T-helper 17 cell (primary cell): ENCODE measurements at places on chromosomes 3 and 15. TPM values are rescaled to one million over a fixed set of nuclear protein-coding genes. Genes with fewer than 3 reads are reported as not detected.

DNA sequence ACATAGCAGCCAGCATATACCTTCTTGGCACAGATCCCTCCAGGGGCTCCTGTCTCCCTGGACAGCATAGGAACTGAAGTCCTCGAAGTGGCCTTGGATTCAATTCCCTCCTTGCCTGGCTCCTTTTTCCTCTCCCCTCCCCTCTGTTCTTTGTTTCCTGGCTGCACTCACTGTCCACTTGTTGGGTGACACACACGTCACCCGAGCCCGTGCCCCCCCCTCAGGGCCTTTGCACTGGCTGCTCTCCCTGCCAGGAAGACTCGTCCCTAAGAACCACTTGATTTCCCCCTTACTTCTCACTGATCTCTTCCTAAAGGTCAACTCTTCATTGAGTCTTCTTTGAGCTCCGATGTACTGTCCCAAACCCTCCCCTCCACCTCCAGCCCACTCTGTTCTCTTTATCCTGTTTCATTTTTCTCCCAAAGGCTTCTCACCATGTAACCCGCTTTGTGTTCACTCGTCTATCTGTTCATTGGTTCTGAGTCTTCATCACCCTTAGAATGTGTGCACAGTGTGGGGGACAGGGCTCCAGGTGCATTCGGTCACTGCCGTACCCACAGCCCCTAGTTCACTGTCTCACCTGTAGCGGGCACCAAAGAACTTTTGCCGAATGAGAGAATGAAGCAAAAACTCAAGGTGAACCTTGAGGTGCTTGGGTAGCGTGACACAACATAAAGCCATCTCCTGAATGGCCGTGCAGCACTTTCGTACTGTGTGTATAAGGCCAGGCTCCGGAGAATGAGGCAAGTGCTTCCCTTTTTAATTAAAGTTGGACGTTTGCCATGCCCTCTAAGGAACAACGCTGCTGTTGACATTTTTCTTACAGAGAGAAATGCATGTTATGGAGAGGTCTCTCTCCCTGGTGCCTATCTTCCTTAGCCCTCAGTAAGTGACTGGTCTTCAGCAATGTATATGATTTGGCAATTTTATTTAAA is 74.0 kb downstream of the CHRNA7 start:
- H3K36me3 ChIP-seq, result no peaks in the 10 kb centered on the region
- H3K27me3 ChIP-seq, result peaks cover 52% of the 10 kb centered on the region
- H3K4me3 ChIP-seq, result no peak overlapping the region

GRCh38 chr15:31195871-31196270 is 94.3 kb upstream of the TRPM1 start:
- H3K4me1 ChIP-seq, result peaks cover 15% of the 10 kb centered on the region
- no peak for DNase-seq
- H3K27ac ChIP-seq, result no peak overlapping the region
- H3K27me3 ChIP-seq, result no peaks in the 10 kb centered on the region
- no peaks in the 10 kb centered on the region for H3K36me3 ChIP-seq

DNA sequence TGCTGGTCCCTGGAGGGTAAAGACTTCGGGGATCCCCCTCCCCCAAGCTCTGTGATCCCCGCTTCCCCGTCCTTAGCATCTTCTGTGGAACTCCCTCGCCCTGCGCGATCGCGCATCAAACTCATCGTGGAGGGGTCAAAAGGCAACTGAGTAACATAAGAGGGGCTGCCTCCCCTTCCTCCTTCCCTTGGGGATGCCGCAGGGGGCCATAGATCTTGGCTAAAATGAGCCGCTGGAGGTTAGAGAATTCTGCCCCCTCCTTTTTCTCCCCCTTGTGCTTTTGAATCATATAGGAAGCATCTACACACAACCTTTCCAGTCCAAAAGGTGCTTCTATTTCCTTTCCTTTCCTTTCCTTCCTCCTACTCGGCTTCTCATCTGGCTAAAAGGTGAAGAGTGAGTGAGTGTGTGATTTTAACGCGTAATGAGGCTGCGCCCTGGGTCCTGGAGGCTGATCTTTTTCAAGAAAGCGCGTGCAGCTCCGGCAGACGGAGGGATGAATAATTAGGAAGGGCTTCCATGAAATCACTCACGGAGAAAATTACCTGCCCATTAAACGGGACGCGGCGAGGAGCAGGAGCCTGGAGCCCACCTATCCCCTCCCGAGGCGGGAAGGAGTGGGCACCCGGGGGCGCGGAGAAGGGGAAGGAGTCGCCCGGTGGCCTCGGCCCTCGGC is 831 bp upstream of the ROBO2 start:
- H3K36me3 ChIP-seq, result no peaks in the 10 kb centered on the region
- H3K27ac ChIP-seq, result no peak overlapping the region
- H3K4me1 ChIP-seq, result no peaks in the 10 kb centered on the region
- H3K27me3 ChIP-seq, result peaks cover 17% of the 10 kb centered on the region

- no peak overlapping the region for H3K4me3 ChIP-seq
- H3K27ac ChIP-seq, result no peak overlapping the region
- H3K36me3 ChIP-seq, result peaks cover 4% of the 10 kb centered on the region
- H3K27me3 ChIP-seq, result no peaks in the 10 kb centered on the region
Measured at GRCh38 chr15:41013691-41014414, 60.6 kb downstream of the CHAC1 start.

DNA sequence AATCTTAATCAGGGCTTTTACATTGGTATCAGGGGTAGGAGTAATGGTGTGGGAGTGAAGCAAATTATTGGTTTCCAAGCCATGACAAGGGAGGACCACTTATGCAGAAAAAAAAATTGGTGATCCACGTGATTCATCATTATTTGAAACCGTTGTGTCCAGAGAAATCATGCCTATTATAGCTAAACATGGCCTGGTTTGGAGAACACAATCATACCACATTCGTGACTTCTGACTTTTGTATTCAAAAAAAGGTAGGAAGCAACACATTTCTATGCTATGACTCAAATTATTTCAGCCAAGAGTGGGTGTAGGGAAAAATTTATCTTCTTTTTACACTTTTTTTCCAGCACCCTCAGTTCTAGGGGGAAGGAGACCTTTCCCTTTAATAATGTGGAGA is 924.3 kb upstream of the GBE1 start:
- H3K27ac ChIP-seq, result no peak overlapping the region
- no peaks in the 10 kb centered on the region for H3K36me3 ChIP-seq

GRCh38 chr15:52738311-52738710 is 51.8 kb downstream of the ONECUT1 start:
- H3K4me1 ChIP-seq, result peaks cover 3% of the 10 kb centered on the region
- no peaks in the 10 kb centered on the region for H3K27me3 ChIP-seq
- H3K36me3 ChIP-seq, result peaks cover 9% of the 10 kb centered on the region

DNA sequence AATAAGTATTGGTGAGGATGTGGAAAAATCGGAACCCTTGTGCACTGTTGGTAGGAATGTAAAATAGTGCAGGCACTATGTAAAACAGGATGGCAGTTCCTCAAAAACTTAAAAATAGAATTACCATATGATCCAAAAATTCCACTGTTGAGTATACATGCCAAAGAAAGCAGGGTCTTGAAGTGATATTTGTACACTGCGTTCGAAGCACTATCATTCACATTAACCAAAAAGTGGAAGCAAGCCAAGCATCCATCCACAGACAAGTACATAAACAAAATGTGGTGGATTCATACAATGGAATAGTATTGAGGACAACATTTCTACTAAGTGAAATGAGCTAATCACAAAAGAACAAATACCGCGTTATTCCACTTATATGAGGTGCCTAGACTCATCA is 200.7 kb downstream of the TJP1 start:
- no peaks in the 10 kb centered on the region for H3K4me1 ChIP-seq
- no peak overlapping the region for H3K4me3 ChIP-seq
- H3K27me3 ChIP-seq, result peaks cover 15% of the 10 kb centered on the region
- no peak for DNase-seq
- H3K27ac ChIP-seq, result no peak overlapping the region

Gene TIGIT
- 13.3 TPM for total RNA-seq

Gene EOMES
- 0.55 TPM for total RNA-seq

DNA sequence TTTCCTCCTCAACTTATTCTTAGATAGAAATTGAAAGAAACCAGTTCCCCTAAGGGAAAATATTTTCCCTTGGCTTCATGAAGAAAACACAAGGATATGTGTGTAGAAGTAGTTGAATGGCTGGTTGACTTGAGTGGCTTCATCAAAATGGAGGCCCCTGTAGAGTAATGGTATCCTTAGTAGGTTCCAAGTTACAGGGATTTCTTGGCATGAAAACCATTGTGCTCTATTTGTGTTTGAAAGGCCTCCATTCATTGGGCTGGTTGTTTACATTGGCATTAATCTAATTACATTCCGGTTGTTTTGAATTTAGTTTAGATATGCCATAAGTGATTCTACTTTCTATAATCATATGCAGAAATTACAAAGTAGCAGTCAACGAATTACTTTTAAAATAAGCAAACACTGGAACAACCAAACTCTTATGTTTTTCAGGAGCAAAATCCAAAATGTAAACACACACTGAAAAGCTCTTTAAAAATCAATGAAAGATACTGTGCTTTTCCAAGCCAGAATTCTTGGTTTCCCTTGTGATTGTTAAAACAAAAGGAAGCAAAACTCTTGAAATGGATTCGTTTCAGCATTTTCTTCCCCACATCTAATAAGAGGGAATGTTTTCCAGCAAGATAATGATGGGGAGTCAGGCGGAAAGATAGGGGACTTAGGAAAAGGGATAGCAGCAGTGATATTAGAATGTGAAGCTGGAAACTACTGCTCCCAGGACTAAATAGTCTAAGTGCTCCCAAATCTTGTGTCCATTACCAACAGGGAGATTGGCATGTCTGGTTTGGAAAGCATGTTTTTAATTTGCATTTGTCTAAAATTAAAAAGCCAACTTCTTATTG is 77.0 kb downstream of the EPHA3 start:
- no peak for DNase-seq
- H3K4me1 ChIP-seq, result no peaks in the 10 kb centered on the region
- H3K27ac ChIP-seq, result no peak overlapping the region
- H3K36me3 ChIP-seq, result no peaks in the 10 kb centered on the region
- H3K4me3 ChIP-seq, result no peak overlapping the region

DNA sequence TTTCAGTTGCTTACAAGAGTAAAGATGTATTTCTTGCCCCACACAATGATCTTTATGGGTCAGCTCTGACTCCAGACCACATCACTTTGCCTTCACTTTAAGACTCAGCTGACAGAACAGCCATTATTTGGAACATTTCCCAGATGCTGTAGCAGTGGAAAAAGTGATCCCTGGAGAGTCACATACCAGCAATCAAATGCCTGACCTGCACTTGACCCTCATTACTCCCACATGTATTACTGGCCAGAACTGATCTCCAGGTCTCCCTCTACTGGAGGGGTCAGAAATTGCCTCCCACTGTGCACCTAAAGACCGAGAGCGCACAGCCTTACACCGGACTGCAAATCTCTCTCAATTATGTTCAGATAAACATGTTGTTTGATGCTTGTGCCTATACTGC is 88.6 kb upstream of the ZNF385D start:
- no peaks in the 10 kb centered on the region for H3K36me3 ChIP-seq
- DNase-seq, result no peak
- no peak overlapping the region for H3K4me3 ChIP-seq
- no peaks in the 10 kb centered on the region for H3K27me3 ChIP-seq

DNA sequence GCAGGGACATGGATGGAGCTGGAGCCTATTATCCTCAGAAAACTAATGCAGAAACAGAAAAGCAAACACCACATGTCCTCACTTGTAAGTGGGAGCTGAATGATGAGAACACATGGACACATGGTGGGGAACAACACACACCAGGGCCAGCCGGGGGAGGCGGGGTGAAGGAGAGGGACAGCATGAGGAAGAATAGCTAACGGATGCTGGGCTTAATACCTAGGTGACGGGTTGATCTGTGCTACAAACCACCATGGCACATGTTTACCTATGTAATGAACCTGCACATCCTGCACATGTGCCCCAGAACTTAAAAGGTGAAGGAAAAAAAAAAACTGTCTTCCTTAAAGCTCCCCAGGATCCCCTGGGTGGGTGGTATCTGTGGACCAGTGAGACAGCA is 87.1 kb downstream of the ADAMTS17 start:
- DNase-seq, result no peak
- no peaks in the 10 kb centered on the region for H3K4me1 ChIP-seq
- peaks cover 9% of the 10 kb centered on the region for H3K36me3 ChIP-seq
- no peaks in the 10 kb centered on the region for H3K27me3 ChIP-seq

GRCh38 chr15:85408270-85408746 is 27.9 kb downstream of the AKAP13 start:
- DNase-seq, result no peak
- no peaks in the 10 kb centered on the region for H3K36me3 ChIP-seq
- peak overlapping the region; percentile 82 for H3K4me3 ChIP-seq
- H3K27me3 ChIP-seq, result no peaks in the 10 kb centered on the region

Gene EFCC1
- total RNA-seq, result not detected

DNA sequence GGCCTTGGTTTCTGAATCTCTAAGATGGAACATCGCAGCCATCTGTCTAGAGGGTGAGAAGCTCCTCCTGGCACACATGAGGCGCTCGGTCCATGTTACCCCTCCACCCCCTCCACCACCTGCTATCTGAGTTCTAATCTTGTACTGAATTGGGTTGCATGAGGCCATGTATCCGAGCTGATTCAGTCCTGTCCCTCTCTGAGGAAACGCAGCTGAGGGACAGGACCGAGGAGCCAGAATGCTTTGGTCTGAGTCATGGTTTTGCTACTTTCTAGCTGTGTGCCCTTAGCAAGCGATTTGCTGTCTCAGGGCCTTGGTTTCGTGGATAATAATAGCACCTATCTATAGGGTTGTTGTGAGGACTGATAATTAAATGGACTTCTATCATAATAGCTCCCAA is 87.8 kb upstream of the SEC13 start:
- H3K4me1 ChIP-seq, result no peaks in the 10 kb centered on the region
- H3K27me3 ChIP-seq, result peaks cover under 1% of the 10 kb centered on the region
- DNase-seq, result no peak
- H3K27ac ChIP-seq, result no peak overlapping the region

Gene PLSCR2
- total RNA-seq, result not detected

Gene TRIM71
- total RNA-seq, result not detected

Gene NPAP1
- total RNA-seq, result not detected

DNA sequence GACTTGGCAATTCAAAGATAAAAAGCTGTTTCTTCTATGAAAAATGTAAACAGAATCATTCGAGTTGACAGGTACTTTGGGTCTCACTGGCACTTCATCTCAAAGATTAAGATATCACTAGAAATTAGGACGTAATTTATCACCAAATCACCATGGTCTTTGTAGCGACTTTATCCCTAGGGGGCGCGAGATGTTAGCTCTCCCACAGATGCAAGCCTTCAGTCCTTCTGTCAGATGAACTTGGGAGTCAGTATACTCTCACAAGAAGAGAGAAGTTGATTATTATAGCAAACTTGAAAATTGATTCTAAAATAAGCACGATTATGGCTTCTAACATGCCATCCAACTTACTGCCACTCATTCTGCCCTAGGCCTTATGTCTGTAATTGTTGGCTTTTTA is 150.3 kb downstream of the ALCAM start:
- H3K4me3 ChIP-seq, result no peak overlapping the region
- no peak for DNase-seq
- peaks cover 4% of the 10 kb centered on the region for H3K4me1 ChIP-seq
